ENCODE measurements at places on chromosomes 2 and 18.

DNA sequence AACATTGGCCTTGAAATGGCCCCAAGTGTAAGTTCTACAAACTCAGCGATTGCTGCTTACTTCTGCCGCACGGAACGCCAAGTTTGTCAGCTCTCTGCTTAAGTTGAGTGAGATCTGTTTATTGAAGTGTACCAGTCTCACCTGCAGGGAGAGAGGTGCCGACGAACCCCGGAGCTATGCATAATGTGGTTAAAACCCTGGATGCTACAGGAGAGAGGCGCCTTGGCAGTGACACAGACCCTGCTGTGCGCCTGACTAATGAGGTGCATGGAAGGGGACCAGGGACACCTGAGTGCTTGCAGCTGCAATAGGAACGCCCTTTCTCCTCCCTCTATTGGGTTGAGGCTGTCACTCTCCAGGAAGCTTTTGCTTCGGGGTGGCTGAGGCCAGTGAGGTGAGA lies 979 bp downstream of the SLC9A2 start:
- no peak for DNase-seq

DNA sequence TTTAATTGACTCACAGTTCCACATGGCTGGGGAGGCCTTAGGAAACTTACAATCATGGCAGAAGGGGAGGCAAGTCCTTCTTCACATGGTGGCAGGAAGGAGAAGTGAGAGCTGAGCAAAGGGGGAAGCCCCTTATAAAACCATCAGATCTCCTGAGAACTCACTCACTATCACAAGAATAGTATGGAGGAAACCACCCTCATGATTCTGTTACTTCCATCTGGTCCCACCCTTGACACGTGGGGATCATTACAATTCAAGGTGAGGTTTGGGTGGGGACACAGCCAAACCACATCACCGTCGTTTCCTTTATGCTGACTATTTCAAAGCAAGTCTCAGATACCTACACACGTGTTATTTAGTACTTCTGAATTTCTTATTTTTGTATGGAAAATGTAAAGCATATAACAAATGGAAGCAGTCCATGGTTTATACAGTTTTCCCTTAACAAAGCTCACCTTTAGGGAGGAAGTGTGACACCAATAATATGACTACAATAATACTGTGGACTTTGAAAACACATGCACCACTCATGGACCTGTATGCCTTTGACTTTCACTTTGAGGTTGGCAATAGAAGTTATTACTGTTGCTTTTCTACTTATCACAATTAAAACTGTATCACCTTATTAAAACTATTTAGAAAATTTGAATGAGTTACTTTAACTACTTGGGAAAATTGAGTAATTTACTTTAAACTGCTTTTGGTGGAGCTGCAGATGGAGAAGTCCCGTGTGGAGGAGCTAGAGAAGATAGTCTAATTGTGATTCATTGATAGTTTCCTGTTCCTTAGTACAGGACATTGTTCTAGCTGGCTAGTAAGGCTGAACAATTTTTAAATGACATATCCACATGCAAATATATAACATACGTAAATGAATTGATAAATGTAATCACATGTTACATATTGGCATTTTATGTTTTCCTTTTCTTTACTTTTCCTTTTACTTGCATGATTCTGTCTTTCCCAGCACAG lies 37.3 kb downstream of the MTCL1 start:
- no peak for DNase-seq

GRCh38 chr2:204840504-204840903 lies 295.2 kb downstream of the PARD3B start:
- no peak for DNase-seq

DNA sequence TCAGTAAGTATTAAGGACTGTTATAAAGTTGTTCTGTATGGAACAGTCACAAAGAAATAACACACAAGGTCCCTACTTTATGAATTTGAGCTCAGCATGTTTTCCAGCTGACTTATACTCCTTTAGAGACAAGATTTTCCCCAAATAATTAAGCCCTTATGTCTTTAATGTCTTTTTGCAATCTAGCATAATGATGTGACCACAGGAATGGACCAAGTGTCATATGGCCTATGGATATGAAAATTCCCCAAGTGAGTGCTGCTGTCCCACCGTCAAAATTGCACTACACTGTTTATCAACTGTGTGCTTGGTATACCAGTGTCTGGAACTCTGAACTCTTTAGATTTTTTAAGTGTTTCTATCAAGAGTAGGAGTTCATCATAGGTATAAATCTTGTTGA lies 369.6 kb downstream of the PID1 start:
- no peak for DNase-seq

DNA sequence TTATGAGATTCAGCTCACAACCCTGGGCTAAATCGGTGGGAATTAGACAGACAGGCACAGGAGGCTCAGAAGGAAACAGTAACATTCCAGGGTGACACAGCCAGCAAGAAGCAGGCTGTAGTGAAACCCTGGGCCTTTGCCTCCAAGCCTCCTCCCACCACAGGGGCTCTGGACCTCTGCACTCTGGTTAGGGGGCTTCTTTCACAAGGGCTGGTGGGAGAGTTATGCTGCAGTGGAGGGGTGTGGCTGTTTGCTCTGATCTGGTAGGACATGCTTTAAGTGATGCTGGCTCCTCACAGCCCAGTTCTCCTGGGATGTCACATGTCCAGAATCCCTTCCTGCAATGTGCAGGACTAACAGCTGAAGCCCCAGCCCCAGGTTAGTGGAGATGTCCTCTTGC lies 109.9 kb downstream of the TGFA start:
- no peak for DNase-seq

All from cardiac septum (tissue), 1 donor.